ENCODE measurements at places on chromosomes 3 and 15.

DNA sequence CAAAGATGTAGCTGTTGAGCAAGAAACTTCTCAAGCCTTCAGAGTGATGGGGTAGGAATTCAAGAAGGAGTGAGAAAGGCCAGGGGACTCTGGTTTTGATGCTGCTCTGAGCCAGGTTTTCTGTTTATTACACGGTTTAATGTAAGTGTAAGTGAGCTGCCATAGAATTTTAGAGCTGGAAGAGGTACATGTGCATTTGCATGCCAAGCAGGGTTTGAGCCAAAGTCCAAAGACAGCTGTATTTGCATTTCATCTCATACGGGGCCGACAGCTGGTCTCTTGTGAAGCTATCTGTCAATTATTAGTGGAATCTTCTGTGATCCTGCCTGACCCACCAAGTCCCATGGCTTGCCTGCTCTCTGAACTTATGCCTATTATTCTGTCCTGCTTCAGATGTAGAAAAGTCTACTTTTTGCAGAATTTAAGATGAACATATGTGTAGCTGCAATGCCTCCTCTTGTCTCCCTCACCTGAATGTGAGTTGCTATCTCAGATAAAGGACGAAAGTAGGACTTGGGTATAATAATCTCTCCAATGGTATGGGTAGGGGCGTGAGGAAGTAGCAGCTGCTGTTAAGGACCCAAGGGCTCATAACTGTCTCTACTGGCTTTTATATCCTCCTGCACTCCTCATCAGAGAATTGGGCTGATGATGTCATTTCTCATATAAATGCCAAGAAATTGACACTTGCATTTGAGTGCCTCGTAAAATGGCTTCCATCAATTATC lies 160.0 kb downstream of the SQOR start:
- no peak for DNase-seq

DNA sequence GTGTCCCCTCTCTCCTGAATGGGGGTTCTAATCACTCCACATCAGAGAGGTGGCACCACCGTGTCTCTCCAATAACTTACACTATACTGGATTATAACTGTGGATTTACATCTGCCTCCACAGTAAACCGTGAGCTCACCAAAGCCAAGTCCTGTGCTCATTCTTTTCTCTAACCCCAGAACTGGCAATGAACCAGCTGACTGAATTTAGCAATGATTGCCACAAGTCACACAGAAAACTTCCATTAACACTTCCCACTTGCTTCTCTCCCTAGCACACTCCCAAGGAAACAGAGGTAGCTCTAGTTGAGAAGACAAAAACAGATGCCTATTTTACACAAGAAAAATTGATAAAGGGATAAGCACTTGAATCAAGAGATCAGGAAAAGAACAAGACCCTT lies 361.3 kb downstream of the ULK4 start:
- no peak for DNase-seq

DNA sequence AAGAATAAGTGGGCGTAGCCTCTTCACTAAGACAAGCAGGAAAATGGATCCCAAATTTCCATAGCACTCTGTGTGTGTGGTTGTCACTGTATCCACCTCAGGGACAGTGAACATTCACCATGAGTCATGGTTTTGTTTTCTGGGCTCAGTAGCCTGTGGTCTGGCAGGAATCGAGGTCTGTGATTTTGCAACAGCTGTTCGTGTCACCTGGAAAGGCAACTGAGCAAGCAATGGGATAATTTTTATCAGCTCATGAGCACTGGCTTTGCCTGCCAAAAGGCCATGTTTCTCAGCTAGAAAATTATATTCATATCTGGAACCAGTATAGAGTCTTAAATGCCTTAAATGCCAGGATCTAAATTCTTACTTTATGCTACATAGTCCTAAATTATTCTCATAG lies 60.9 kb downstream of the STRIT1 start:
- no peak for DNase-seq

GRCh38 chr3:74651292-74651691 lies 36.8 kb upstream of the CNTN3 start:
- no peak for DNase-seq

DNA sequence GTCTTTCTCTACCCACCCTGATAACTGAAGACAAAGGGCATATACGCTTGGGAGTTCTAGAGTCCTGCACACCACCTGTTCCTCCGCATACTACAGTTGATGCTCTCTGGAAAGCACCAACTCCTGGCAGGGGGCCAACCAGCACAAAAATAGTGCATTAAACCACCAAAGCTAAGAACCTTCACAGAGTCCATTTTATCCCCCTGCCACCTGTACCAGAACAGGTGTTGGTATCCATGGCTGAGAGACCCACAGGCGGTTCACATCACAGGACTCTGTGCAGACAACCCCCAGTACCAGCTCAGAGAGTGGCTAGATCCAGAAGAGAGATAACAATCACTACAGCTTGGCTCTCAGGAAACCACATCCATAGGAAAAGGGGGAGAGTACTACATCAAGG lies 114.4 kb upstream of the POU1F1 start:
- no peak for DNase-seq

DNA sequence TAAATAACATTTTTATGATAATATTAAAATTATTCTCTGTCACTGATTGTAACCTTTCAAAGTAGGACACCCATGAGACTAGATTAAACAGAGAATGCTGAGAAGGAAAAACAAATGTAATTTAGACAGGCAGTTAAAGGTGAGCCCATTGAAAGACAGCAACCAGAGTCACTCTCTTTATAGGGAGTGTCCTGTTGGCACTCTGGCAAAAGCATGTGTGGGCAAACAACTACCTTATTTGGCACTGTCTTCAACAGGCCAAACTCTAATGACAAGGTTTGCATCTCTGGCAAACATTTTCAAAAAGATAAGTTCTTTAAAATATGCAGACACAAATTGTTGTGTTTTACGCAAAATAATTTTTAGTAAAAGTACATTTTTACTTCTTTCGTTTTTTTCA lies 29.8 kb downstream of the NFKBIZ start:
- no peak for DNase-seq

DNA sequence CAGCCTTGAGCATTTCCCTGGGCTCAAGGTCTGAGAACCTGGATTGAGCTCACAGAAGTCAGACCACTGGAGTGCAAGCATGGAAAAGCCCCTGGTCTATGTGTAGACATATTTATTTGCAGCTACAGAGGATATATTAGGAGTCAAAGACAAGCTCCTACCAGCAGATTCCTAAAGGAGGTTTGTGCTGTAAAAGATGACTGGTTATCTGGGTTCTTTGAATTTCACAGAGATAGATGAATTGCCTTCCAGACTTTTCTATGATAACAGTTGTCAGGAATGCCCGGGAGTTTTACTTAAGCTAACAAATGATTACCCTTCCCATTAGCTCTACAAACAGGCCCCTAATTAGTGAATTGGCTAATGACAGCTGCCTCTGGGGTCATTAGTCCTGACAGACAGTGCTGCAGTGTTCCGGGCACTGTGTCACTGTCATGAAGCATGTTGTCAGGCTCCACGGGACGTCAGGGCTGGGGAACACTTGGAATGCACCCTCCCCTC lies 48.8 kb upstream of the PLXNA1 start:
- DNase-seq = no peak

DNA sequence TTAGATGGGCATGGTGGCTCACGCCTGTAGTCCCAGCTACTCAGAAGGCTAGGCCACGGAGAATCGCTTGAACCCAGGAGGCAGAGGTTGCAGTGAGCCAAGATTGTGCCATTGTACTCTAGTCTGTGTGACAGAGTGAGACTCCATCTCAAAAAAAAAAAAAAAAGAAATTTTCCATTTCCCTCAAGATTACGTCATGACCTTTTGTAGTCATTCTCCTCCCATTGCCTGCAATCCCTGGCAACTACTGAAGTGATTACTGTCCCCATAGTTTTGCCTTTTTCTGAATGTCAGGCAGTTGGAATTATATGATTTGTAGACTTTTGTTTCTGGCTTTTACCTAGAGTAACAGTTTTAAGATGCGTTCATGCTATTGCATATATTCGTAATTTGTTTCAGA lies 28.0 kb downstream of the WDR76 start:
- DNase-seq = no peak

GRCh38 chr15:46297766-46298165 lies 662.9 kb downstream of the SQOR start:
- no peak for DNase-seq

GRCh38 chr3:120410541-120410940 lies 40.3 kb downstream of the FSTL1 start:
- DNase-seq = no peak

Data from T follicular helper cell (primary cell).